ENCODE measurements at places on chromosomes 3 and 15.

DNA sequence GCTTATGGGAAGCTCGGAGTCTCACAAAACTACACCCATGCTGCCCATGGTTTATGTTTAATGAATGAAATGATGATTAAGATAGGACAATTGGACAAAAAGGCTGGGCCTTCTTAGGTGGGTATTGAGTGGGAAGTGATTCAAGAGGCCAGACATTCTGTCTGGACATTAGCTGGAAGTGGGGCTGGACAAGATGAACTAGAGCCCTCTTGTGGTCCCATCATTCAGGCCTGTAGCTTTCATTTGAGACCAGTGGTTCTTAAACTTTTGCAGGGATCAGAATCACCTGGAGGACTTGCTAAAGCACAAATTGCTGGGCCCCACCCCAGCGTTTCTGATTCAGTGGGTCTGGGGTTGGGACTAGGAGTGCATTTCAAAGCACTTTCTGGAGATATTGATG lies 290.4 kb upstream of the CTDSPL start:
- no peak for DNase-seq

DNA sequence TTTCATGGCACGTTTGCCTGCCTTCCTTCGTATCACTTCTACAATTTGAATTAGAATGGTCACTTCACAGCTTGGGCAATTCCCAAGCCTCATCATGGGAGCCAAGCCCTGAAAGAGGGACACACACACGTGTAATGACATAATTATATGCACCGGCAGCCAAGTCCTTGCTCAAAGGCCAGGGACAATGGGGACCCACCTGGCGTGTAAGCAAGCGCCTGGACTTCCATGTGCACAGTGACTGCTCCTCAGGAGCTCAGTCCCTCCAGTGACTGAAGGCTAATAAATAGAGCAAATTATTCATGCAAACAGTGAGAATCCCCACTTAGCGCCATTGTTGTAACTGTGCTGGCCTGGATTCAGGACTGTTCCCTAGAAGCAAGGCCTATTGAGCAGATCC lies 115.1 kb downstream of the DNAJB8 start:
- no peak for DNase-seq

GRCh38 chr3:354432-354831 lies 157.9 kb downstream of the CHL1 start:
- peak; percentile 27 for DNase-seq

DNA sequence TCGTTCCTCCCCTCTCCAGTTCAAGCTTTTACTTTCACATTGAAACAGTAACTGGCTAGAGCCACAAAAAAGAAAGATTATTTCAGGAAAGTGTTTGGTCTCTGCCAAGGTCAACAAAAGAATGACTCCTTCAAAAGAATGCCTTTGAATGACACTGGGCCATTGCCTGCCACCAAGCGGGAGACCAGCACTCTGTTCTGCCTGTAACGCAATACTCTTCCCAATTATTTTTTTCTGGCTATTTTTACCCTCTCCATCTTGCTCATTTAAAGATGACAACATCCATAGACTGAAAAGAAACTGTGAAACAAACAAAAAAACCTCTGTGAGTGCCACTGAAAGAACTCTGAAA lies 37.3 kb downstream of the EHHADH start:
- no peak for DNase-seq

GRCh38 chr3:172201136-172201869 lies 161.9 kb downstream of the FNDC3B start:
- DNase-seq: peak; percentile 63

DNA sequence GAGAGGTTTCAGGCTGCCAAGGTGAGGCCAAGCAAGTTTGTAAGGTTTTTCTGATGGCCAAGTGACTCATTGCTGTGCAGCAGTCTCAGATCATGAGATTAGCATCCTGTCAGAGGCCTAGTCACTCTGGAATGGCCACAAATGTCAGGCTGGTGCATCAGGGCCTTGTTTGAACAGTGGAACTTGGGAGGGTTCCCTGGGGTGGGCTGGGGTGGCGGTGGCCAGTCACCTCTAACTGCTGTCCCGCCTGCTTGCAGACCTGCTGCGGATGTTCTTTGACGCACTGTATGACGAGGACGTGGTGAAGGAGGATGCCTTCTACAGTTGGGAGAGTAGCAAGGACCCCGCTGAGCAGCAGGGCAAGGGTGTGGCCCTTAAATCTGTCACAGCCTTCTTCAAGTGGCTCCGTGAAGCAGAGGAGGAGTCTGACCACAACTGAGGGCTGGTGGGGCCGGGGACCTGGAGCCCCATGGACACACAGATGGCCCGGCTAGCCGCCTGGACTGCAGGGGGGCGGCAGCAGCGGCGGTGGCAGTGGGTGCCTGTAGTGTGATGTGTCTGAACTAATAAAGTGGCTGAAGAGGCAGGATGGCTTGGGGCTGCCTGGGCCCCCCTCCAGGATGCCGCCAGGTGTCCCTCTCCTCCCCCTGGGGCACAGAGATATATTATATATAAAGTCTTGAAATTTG lies 2.8 kb upstream of the FAM131A start:
- DNase-seq: no peak

- peak; percentile 41 for DNase-seq
Observed at GRCh38 chr3:187062526-187063177, 76.6 kb downstream of the RPL39L start.

GRCh38 chr3:12730506-12731242 lies 28.4 kb downstream of the TMEM40 start:
- no peak for DNase-seq

DNA sequence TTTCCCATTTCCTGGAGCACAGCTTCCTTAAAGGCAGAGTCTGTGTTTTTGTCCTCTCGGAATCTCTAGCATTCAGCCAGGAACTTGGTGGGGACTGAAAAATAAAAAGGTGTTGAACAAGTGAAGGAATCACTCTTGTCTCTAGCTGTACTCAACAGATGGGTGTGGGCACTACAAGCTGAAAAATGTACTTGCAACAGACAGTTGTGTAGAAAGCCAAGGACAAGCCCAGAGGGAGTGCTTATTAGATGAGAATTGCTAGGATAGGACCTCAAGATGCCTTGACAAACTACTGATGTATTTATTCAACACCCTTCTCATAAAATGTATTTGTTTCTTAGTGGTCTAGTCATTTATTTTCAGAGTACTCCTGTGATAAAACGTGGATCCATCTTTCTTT lies 95.1 kb downstream of the CHCHD6 start:
- no peak for DNase-seq

DNA sequence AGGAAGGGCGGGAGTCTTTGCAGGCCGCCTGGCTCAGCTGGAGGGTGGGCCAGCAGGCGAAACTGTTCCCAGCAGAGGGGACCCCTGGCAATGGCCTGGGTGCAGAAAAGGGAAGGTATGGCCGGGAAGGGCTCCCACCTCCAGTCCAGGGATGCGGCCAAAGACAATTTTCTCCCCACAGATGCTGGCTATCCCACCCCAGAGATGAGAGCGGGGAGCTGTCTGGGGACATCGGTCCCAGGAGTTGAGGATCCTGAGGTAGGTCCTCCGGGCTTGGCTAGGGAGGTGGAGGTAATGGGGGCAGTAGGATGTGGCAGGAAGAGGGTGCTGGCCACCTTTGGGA lies 1.7 kb downstream of the SEMA3G start:
- DNase-seq: no peak

- DNase-seq: no peak
Observed at GRCh38 chr3:166993015-166993630, 387.0 kb downstream of the ZBBX start.

GRCh38 chr3:179955286-179955685 lies 81.5 kb downstream of the PEX5L start:
- no peak for DNase-seq

DNA sequence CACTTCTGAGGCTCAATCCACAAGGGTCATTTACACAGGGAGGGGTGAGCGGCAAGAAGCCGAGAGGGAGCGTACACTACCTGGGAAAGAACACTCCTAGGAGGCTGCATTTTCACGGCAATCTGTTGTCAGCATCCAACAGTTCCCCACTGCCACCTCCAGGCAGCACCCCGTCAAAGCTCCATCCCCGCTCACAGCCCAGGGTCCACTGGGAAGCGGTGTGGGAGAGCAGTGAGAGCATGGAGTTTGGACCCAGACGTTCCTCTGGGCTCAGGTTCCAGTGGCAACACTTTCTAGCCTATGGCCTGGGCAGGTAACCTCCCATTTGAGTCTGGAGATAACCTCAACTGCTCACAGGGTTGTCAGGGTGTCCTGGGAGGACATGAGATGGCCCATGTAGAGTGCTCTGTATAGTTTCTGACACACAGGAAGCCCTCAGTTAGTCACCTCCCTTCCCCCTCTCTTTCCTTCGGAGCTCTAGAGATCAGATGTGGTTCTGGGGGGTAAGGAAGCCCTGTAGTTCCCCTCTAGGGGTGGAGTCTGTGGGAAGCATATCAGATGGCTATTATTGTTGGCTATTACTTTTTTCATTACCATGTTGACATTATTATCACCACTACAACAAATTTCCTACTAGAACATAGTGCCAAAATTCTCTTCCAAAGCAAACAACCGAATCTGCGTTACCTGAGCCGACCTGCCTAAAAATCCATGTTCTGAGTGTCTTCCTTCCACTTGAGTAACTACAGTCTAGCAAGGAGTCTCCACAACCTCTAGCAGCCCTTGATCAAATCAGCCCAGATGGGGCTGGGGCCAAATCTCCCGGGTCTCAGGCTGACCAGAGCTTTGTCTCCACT lies 29.1 kb downstream of the RUVBL1 start:
- DNase-seq: no peak

GRCh38 chr3:178435575-178435974 lies 100.7 kb upstream of the KCNMB2 start:
- DNase-seq: no peak

DNA sequence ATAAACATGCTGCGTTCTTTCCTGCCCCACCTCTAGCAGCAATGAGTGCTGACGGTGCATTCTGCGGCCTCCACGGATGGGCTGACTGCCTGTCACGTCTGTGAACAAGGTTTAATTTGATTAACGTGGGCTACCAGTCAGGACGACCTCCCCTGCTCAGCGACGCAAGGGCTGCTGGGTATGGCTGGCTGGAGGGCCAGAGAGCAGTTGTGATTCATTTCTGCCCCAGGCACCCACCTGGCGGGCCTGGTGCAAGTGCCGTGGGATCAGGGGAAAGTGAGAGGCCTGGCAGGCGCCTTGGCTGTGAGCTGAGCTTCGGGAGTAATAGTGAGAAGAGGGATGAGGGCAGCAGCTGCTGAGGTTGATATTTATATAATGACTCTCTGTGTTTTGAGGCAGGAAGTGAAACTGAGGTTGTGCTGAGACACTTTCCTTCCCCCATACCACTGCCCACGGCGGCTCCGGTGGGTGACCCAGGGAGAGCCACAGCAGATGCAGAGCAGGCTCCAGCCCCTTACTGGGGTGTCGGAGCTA lies 190.4 kb upstream of the BCL6 start:
- DNase-seq: no peak

GRCh38 chr3:172103724-172104123 lies 64.3 kb downstream of the FNDC3B start:
- peak; percentile 61 for DNase-seq

GRCh38 chr3:129432671-129433070 lies 4.2 kb upstream of the EFCAB12 start:
- DNase-seq: no peak

- no peak for DNase-seq
Observed at GRCh38 chr15:52923626-52924025, 133.5 kb upstream of the ONECUT1 start.

GRCh38 chr15:58159827-58160386 lies 21.7 kb downstream of the AQP9 start:
- no peak for DNase-seq

All from GM03348 (cell line).